ENCODE measurements at places on chromosomes 1 and 21.

DNA sequence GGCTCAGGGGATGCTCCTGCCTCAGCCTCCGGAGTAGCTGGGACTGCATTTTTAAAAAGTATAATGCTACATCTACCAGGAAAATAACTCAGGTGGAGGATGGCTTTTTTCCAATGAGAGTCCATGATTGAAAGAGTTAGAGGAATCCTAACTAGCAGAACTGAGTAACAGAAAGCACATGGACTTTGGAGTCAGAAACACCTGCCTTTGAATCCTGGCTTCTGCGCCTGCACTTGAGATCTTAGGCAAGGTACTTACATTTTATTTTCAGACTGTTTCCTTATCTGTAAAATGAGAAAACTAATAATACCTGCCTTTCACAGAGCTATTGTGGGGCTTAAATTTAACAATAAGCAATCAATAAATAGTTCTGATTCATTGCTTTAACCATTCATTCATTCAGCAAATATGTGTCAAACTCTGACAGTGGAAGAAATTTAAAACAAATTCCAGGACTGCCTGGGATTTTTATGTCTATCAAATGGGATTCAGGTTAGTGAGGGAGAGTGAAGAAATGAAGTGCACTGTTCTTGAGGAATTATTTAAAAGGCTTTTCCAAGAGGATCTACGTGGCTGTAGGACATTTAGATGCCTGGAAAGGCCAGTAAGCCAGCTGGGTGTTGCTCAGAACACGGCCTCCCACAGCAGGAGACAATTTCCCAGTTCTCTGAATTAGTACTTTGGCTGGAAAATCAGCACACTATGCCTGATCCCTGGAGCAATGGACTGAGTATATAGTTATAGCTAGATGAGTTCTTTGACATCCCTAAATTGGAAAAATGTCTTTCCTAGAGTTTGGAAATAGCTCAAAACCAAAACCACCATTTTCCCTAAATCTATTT lies 12.8 kb upstream of the LBR start:
- no peak for DNase-seq

DNA sequence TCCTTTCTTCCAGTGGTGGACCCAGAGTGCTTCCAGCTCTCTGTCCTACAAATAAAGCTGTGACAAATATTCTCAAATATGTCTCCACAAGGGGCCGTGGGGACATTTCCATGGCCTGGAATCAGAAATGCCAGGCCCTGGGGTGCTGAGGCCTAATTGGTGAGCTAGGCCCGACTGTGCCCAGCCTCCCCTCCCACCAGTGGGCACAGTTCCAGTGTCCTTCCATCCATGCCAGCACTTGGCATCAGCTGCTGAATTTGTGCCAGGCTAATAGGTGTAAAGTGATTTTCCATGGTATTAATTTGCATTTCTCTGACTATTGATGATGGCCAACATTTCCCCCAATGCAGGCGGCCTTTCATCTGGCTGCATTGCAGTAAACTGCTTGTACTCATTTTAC lies 48.5 kb upstream of the B3GALT5 start:
- no peak for DNase-seq

- no peak for DNase-seq
These were observed 2.7 kb upstream of the FDPS start for GRCh38 chr1:155305881-155306391.

DNA sequence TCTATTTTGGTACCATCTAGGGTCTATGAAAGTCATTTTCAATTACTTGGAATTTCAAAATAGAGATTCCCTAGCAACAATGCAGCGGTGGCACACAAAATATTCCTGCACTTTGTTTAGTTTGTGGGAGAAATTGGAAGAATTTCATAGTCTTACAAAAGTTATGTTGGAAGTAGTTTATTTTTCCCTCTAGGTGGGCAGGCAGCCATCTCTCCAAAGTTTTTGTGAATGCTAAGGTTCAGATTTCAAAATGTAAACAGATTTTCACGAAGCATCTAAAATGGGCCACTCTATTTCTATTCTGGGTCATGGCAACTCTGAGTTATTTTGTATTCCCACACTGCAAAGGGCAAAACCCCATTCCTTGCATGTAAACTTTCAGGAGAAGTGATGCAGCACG lies 8.0 kb downstream of the SMCP start:
- DNase-seq, result no peak

GRCh38 chr1:231337043-231337471 lies 595 bp downstream of the EXOC8 start:
- DNase-seq, result no peak

GRCh38 chr21:25911730-25912401 lies 177.1 kb downstream of the GABPA start:
- no peak for DNase-seq

GRCh38 chr1:235397733-235398132 lies 30.5 kb downstream of the TBCE start:
- DNase-seq, result no peak

DNA sequence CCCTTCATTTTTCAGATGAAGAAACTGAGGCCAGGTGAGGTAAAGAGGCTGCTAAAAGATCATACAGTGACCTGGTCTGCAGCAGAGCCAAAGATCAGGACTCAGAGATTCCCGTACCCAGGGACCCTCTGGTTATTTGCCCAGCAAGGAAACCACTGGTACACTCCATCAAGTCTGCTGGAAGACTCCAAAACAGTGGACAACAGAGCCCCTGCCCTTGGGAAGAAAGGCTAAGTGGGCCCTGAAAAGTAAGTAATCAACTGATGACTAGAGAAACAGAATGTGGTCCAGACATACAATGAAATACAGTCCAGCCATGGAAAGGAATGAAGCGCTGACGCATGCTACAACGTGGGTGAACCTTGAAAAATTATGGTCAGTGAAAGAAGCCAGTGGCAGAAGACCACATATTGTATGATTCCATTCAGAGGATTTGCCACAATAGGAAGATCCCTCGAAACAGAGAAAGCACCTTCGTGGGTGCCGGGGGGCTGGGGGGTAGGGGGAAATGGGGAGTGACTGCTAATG lies 106.4 kb downstream of the ETS2 start:
- no peak for DNase-seq

GRCh38 chr1:20028726-20029125 lies 41.3 kb upstream of the PLA2G5 start:
- no peak for DNase-seq

- DNase-seq, result peak; percentile 45
These were observed 11.6 kb upstream of the KCNJ15 start for GRCh38 chr21:38244885-38245869.

DNA sequence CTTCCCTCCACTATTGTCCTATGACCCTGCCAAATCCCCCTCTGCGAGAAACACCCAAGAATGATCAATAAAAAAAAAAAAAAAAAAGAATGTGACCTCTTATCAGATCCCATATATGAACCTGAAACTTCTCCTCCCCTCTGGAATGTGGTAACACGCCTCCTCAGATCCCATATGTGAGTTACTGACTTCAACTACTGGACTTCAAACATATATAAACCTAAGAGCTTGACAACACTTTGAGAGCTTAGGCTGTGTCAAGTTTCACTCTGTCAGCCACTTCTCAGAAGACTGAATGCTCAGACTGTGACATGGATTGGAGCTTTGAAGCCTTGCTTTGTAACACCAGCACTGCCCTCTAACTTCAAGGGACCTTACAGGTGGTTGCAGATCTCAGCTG lies 148.4 kb downstream of the COP1 start:
- DNase-seq, result no peak

- no peak for DNase-seq
These were observed 233.2 kb upstream of the NR5A2 start for GRCh38 chr1:199794105-199794863.

- no peak for DNase-seq
These were observed 323.0 kb upstream of the USP25 start for GRCh38 chr21:15406791-15407190.

DNA sequence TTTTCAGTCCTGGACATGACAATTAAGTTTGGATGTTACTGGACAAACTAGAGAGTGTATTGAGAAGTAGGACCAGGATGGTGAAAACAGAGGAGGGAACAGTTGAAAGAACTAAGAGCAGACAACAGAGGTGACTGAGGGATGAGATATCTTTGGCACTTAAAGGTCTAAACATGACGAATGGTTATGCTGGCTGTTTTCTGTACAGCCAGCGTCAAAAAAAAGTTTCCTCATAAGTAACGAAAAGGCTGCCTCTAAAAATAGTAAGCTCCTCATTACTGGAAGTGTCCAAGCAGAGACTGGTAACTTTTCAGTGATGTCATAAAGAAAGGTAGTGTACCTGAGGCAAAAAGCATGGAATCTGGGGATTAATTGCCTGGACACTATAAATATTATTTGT lies 35.2 kb upstream of the AK4 start:
- DNase-seq, result no peak

GRCh38 chr1:85116856-85117255 lies 68.6 kb upstream of the MCOLN3 start:
- DNase-seq, result no peak

GRCh38 chr1:172356620-172357019 lies 63.9 kb upstream of the C1orf105 start:
- DNase-seq, result no peak

GRCh38 chr1:201535046-201535918 lies 3.6 kb upstream of the NAV1 start:
- DNase-seq, result no peak

GRCh38 chr1:72636631-72637030 lies 354.3 kb upstream of the NEGR1 start:
- no peak for DNase-seq

GRCh38 chr1:226658546-226659125 lies 80.4 kb downstream of the ITPKB start:
- DNase-seq, result no peak

GRCh38 chr21:39373634-39374033 lies 24.7 kb upstream of the HMGN1 start:
- DNase-seq, result no peak

GRCh38 chr1:18836654-18837053 lies 22.8 kb downstream of the TAS1R2 start:
- no peak for DNase-seq

DNA sequence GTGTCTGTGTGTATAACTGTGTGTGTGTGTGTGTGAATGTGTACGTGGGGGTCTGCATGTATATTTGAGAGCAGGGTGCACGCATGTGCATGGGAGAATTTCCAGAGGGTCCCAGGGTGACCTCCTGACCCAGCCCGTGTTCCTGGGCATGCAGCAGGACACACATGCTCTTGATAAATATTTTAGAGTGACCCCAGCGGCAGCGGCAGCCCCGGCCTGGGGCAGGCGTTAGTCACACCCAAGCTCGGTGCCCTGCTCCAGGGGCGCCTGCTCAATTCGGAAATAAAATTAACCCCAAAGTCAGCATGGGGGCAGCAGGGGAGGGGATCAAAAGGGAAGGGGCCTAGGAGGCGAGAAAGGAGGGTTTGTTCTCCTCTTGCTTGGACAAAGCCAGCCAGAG lies 107.5 kb downstream of the PAX7 start:
- no peak for DNase-seq

GRCh38 chr1:53502641-53503432 lies 43.6 kb downstream of the DMRTB1 start:
- DNase-seq, result no peak

DNA sequence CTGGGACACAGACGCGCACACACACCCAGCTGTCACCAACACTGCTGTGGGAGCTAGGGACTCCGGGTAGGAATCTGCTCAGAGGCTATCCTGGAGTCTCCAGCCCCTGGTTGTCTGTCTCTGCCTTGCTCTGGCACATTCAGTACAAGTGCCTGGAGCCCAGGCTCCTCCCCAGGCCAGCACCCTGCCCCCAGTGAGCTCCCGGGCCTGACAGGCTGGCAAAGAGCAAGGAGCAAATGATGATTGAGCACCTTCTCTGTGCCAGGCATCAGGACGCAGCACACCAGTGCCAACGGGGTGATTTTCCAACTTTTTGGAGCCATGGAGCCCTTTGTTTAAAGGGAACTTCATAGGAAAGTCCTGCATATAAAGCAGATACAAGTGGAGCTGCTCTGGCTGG lies 6.5 kb downstream of the CNTN2 start:
- DNase-seq, result no peak

- no peak for DNase-seq
These were observed 29.3 kb downstream of the NUP133 start for GRCh38 chr1:229478852-229479251.

GRCh38 chr1:36484099-36484498 lies 1.4 kb upstream of the CSF3R start:
- no peak for DNase-seq

DNA sequence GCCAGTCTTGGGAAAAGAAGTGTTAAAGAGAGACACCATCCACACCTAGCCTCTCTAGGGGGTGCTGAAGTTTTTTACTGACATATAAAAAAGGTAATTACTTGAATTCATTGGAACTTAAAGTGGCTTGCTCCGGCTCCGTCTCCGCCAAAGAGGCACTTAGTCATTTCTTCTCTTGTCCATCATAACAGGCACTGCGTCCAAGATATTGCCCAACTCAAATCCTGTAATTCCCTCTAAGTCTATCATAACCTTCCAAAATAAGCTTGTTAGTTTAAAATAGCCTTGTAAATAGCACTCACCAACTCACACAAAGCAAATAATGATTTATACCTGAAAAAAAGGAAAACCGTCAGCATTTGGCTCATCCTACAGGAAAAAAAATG lies 160.5 kb downstream of the ZBTB18 start:
- no peak for DNase-seq

DNA sequence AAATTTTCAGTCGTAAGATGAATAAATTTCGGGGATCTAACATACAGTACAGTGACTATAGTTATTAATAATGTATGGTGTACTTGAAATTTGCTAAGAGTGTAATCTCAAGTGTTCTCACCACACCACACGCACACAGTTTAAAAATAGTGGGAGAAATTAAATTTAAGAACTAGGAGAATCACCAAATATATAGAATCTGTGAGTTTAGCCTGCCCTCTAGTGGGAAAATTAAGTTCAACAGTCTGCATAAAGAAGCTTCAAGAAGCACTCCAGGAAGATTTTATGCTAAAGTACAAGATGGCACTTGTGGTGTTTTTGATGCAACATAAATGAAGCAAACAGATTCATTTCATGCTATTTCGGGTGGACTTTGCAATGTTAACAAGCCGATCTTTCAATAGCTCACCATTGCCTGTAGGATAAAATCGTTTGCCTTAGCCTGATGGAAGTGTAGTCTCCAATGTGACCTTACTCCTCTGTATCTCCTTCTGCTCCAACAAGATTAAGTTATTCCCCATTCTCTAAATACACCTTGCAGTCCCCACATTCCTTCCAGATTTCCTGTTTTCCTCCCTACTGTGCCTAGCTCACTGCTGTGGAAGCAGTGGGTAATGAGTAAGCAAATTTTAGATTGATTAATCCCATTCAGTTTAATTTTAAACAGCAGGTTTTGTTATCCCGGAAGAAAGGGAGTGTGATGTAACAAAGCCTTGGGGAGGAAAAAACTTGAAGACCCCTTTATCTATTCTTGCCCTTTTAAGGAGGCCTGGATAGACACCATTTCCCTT lies 8.7 kb upstream of the PIK3C2B start:
- no peak for DNase-seq

GRCh38 chr1:202255343-202255742 lies 61.7 kb downstream of the LGR6 start:
- no peak for DNase-seq
